ENCODE measurements at places on chromosomes 6 and 20.

- peak; percentile 40 for DNase-seq
- peaks cover 26% of the 10 kb centered on the region for H3K27me3 ChIP-seq
- H3K27ac ChIP-seq = no peak overlapping the region
- H3K4me3 ChIP-seq = peak overlapping the region; percentile 98
- peaks cover 42% of the 10 kb centered on the region for H3K36me3 ChIP-seq
- H3K4me1 ChIP-seq = peaks cover 40% of the 10 kb centered on the region
Measured at GRCh38 chr6:45419571-45420082, 41.9 kb upstream of the SUPT3H start.

DNA sequence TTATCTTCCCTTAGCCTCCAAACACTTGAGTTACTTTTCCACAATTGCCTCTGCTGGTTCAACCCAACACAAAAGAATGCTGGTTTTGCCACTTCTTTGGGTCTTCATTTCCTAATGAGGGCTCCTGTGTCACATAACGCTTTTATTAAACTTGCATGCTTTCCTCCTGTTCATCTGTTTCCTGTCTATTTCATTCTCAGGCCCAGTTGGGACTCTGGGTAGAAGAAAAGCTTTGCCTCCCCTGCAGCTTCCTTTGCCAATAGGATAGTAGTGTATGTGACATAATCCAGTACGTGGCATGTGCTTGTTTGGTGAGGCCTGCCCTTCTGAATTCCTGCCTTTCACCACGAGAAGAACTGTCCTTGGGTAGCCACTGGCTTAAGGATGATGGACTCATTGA is 529.3 kb upstream of the AGPAT4 start:
- H3K36me3 ChIP-seq = no peaks in the 10 kb centered on the region
- H3K27me3 ChIP-seq = no peaks in the 10 kb centered on the region
- no peak for DNase-seq
- H3K4me1 ChIP-seq = no peaks in the 10 kb centered on the region

DNA sequence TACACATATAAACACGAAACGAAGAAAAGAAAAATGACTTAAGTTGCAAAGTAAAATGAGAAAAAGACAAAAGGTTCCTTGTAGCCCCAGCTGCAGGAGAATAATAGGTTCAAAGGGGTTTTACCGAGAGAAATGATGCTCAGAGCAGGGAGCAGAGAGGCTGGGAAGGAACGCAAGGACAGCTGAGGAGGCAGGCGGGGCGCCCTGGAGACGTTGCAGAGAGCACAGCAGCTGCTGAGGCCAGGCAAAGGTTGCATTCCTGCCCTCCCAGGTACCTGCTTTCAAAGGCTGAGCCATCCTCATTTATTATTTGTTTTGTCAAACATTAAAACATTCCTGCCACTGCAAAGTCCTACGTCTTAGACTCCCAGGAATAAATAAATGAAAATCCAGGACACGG is 16.2 kb upstream of the VAPB start:
- H3K27me3 ChIP-seq = peaks cover 30% of the 10 kb centered on the region
- no peak for DNase-seq
- no peak overlapping the region for H3K4me3 ChIP-seq
- H3K36me3 ChIP-seq = peaks cover 4% of the 10 kb centered on the region
- no peaks in the 10 kb centered on the region for H3K4me1 ChIP-seq

GRCh38 chr6:40152701-40153436 is 218.6 kb upstream of the MOCS1 start:
- no peak overlapping the region for H3K27ac ChIP-seq
- DNase-seq = no peak
- H3K4me3 ChIP-seq = no peak overlapping the region
- no peaks in the 10 kb centered on the region for H3K4me1 ChIP-seq
- peaks cover 17% of the 10 kb centered on the region for H3K27me3 ChIP-seq
- H3K36me3 ChIP-seq = no peaks in the 10 kb centered on the region

- no peaks in the 10 kb centered on the region for H3K27me3 ChIP-seq
- no peak overlapping the region for H3K4me3 ChIP-seq
- no peaks in the 10 kb centered on the region for H3K36me3 ChIP-seq
- H3K27ac ChIP-seq = no peak overlapping the region
- no peak for DNase-seq
Measured at GRCh38 chr6:89291256-89291819, 23.8 kb downstream of the GABRR2 start.
